Osteoblast (primary cell): ENCODE measurements at places on chromosomes 13 and 19. TPM values are rescaled to one million over a fixed set of nuclear protein-coding genes. Genes with fewer than 3 reads are reported as not detected.

The ZNF549 gene
- 5.8 and 6.5 TPM in 2 replicates for total RNA-seq

GRCh38 chr13:28318496-28318895 lies 176.4 kb downstream of the FLT1 start:
- DNase-seq, result no peak

- no peak for DNase-seq
Observed at GRCh38 chr13:45102136-45102507, 18.2 kb upstream of the GTF2F2 start.

DNA sequence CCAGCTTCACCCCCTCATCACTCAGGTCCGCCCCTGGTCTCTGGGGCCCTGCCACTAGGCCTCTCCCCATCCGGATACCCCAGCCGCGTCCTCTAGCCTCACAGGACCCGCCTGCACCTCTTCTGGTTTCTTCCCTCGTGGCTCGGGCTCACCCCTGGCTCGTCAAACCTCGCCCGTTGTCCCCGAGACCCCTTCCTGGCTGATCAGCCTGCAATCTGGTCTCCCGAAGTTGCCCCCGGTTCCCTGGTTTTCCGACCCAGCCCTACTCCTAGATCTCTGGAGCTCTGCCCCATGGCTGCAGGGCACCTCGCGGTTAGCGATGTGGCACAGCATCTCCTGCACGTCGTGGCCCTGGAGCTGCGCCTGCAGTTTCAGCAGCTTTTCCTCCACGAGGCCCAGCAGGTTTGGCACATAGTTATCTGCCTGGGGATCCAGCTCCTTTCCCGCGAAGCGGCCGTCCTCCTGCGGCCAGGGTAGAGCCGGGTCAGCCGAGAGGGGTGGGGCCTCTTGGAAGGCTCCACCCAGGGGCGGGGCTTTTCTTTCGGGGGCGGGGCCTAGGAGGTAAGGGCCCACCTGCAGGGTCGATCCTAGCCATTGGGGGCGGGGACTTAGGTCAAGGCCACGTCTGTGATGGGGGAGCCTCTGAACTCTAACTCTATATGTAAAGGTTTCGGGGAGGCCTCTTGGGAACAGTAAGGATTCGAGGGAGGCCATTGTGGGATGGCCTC lies 2.4 kb upstream of the RGL3 start:
- peak; percentile 93 for DNase-seq

- DNase-seq, result no peak
Observed at GRCh38 chr19:10228920-10229319, 2.2 kb downstream of the S1PR2 start.

The NTN5 gene
- under 0.01 and 0.29 TPM in 2 replicates for total RNA-seq

- DNase-seq, result peak; percentile 95
Observed at GRCh38 chr19:19259741-19260140, 13.4 kb downstream of the TM6SF2 start.

DNA sequence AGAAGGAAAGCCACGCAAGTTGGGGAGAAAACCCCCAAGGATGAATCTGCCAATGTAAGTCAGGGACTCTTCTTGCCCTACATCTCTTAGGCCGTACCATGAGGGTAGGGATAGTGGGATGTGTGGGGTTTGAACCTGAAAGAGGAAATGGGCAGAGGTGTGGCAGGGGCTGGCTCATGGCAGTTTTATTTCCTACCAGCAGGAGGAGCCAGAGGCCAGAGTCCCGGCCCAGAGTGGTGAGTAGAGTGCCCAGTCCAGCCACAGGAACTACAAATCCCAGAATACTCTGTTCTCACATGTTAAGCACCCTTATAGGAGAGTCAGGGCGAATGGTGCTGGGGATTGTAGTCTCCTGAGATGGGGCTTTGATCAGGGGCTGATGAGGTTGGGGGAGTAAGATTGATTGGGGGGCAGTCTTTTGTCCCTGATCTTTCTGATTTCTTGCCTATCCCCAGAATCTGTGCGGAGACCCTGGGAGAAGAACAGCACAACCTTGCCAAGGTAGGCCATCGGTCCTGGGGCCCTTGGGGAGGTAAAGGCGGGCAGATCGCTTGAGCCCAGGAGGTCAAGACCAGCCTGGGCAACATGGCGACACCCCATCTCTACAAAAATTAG lies 16.5 kb downstream of the VASP start:
- DNase-seq, result peak; percentile 98

DNA sequence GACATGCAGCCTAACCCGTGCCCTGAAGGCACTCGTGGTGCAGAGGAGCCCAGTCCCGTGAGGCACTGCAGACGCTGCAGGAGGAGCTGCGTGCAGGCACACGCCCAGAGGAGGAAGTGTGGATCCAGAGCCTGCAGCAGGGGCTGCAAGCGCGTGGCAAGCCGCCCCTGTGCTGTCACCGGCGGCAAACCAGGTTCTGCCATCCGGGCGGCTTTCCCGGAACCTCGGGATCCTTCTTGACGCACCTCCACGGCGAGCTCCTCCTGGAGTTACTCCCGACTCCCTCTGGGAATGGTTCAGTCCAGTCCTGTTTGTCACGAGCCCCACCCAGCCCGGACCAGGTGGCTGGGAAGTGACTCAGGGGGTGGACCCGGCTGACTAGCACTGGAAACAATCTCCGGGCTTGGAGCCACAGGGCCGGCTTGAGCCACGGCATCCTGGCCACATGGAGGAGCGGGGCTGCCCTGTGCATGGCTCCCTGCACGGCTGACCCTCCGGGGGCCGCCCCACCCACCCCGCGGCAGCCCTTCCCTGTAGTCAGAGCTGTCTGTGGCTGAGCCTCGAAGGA lies 10.2 kb downstream of the DPP9 start:
- peak; percentile 100 for DNase-seq

- no peak for DNase-seq
Observed at GRCh38 chr13:24274452-24275021, 34.8 kb upstream of the C1QTNF9 start.

- no peak for DNase-seq
Observed at GRCh38 chr13:102620516-102620915, 23.7 kb downstream of the TPP2 start.

DNA sequence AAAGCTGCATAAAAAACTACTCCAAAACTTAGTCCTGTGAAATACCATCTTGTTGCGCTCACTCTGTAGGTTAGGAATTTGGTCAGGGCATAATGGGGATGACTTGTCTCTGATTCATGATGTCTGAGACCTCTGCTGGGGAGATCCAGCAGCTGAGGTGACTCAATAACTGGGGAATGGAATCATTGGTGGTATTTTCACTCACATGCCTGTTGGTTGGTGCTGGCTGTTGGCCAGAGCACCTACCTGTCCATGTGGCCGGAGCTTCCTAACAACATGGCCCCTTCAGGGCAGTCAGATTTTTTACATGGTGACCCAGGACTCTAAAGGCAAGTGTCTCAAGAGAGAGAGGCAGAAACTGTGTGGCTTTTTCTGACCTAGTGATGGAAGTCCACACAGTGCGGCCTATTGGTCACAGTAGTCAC lies 7.4 kb upstream of the ESD start:
- peak; percentile 87 for DNase-seq

DNA sequence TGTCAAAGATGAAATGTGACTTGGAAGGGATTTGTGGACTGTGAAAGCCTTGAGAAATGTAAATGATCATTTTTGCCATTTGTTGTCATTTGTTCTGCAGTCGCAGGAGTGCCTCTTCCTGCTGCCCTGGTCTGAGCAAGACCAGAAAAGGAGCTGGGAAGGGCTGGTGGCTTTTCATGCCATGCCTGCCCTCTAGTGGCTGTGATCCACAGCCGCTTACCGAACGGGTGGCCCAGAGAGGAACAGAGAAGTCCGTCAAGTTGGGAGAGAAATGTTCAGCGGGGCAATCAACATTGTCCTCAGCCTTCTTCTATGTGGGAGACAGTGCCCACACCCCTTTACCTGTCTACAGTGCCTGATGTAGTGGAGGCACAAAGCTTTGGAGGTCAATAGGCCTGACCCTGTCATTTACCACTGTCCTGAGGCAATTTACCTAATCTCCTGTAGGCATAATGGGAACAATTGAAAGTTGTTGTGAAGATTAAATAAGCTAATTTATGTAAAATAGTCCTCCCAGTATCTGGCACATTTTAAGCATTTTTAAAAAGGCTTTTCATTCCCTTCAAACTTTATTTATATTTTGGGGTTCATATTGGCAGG lies 224.5 kb downstream of the B3GLCT start:
- DNase-seq, result peak; percentile 92

DNA sequence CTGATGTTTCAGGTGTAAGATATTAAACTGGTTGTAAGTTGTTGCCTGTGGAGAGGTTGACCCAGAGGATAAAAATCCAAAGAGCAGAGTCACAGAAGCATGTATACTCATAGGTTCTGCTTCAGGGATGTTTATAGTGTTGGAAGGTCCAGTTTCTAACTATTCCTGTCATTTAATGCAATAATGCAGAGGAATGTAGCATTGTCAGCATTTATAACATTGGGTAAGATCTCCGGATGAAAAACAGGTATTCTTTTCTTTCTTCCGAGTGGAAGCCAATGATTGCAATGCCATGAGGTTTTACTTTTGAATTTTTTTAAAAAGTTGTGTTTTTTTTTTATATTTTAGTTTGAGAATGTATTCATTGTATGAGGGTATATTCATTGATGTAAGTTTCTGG lies 771.0 kb downstream of the PCDH9 start:
- no peak for DNase-seq

The RAB11B gene
- total RNA-seq, result 24.2 and 28.3 TPM in 2 replicates

DNA sequence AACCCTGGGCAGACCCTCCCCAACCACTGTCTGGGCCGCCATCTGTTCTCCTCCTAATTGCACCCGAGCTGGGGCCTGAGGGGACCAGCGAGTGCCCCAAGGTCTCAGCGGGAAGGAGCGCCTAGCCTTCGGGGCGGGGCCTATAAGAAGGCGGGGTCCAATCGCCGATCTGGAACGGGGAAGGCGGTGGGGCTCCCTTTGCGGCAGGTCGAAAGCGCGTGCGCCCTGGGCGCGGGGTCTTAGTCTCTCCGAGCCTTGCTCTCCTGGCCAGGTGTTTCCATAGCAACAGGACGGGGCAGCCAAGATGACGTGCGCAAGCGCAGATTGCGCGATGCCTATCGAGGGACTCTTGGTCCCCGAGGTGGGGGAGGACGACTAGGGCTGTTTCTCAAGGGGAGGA lies 2.8 kb downstream of the MAST1 start:
- DNase-seq, result peak; percentile 77

DNA sequence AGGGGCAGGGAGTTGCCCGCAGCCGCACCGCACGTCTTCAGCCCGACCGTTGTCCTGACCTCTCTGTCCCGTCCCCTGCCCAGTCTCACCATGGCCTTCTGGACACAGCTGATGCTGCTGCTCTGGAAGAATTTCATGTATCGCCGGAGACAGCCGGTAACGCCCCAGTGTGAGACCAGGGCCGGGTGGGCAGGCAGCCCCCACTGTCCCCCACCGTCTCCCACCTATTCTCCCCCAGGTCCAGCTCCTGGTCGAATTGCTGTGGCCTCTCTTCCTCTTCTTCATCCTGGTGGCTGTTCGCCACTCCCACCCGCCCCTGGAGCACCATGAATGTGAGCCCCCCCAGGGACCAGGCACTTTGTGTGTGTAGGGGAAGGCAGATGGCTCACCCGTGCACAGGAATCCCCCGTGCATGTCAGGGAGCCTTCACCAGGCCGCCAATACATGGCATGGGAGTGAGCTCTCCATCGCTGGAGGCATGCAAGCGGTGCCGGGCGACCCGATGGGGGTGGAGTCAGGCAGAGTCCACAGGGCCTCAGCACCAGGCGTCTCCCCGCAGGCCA lies 1.4 kb downstream of the ABCA7 start:
- DNase-seq, result no peak

DNA sequence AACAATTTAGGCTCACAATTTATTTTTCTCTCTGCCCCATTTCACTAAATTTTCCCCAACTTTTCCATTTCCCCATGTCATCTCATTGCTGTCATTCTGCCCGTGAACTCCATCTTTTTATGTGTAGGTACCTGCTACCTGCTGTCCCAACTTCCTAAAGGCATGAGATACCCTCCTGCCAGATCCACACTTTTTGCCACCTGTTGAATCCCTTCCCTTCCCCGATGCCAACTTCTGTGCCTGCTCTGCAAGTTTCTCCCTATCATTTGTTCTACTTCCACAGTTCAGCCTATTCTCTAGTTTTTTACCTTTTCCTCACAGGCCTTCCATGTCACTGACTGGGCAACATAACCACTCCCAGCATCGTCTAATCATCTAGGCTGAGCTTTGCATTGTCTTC lies 607.5 kb upstream of the KLF12 start:
- DNase-seq, result no peak

- DNase-seq, result peak; percentile 81
Observed at GRCh38 chr19:19487950-19488874, 27.1 kb downstream of the TSSK6 start.

DNA sequence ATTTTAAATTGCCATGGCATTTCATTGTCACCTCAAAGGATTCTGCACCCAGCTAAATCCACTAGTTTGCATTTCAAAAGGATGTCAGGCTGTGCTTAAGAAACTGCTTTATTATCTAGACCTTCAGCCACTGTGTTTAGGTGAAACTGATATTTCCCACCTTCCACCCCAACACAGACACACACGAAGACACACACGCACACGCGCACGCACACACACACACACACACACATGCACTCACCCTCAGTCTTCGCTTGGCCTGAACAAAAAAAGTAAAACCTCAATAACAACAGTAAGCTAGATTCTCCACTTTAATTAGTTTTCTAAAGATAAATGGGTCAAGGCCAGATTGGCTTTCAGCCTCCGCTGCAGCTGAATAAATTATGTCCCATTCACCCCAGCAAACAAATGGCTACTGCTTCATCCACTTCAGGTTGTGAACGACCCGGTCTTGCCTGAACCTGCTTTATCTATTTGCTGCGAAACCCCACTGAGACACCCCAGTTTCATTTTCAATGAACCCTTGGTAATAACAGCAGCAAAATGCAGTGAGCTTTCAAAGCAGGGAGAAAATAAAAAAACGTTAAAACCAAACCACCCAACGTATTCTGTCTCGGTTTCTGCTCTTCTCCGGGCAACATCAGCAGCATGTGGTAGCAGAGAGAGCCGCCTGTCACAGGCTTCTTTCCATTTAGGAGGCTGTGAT lies 166.8 kb downstream of the DCT start:
- DNase-seq, result no peak

GRCh38 chr13:50711131-50711815 lies 132.2 kb downstream of the DLEU7 start:
- DNase-seq, result no peak
